Endothelial cell (in vitro differentiated cells): ENCODE measurements at places on chromosomes 16 and 17. TPM values are rescaled to one million over a fixed set of nuclear protein-coding genes. Genes with fewer than 3 reads are reported as not detected.

DNA sequence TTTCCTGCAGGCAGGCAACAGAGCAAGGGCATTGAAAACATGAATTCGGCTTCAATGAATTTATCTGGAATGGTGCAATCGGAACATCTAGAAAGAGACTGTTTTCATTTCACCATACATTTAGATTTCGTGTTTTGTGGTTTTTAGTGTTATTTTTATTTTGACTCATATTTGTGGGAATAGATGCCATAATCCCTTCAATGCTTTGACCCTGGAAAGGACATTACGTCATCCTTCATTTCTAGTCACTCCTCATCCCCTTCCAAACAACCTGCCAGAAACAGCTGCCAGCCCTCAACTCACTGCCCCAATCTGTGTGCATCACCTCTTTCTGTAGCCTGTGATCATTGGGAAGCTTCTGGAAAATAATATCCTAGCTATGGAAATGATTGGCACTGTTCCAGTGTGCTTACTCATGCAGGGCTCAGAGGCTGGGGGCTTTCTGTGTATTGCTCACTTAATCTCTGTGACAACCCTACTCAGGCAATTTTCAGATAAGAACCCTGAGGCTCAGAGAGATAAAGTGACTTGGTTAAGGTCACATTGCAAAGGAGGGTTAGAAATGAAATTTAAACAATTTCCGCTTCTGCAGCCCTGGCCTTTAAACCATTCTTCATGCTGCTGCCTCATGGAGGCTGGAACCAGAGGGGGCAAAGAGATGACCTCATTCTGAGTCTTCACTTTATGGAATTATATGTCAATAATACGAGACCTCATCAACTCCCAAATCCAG lies 9.5 kb upstream of the KSR1 start:
- H3K4me1 ChIP-seq = peaks cover 4% of the 10 kb centered on the region
- H3K27me3 ChIP-seq = peaks cover 7% of the 10 kb centered on the region
- no peak for DNase-seq
- no peaks in the 10 kb centered on the region for H3K36me3 ChIP-seq

DNA sequence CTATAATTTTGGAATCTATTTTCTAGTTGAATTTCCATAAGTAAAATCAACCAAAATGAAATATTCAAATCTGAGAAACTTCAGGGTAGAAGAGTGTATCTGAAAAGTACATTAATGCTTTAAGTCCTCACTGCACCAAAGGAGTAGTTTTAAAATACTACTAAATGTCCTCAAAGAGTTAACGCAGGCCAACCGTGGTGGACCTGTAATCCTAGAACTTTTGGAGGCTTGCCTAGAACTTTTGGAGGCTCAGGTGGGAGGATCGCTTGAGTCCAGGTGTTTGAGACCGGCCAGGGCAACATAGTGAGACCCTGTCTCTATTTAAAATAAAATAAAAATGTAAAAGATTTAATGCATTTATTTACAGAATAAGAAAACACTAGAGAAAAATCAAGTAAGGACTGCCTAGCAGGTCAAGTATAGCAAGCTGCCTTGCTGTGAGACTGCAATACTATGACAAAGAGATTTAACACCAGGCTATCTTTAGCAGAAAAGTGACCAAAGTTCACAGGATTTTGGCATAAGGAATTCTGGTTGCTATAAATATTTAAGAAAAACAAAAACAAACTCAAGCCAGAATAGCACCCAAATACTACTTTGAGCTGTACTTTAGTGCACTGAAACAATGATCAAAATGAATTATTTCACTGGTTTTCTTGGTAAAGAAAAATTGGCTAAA lies 41.0 kb downstream of the CHCT1 start:
- DNase-seq = no peak
- no peaks in the 10 kb centered on the region for H3K4me1 ChIP-seq
- H3K36me3 ChIP-seq = peaks cover 26% of the 10 kb centered on the region
- no peaks in the 10 kb centered on the region for H3K27me3 ChIP-seq
- H3K4me3 ChIP-seq = no peak overlapping the region

GRCh38 chr17:37676115-37676925 lies 33.1 kb upstream of the DDX52 start:
- H3K36me3 ChIP-seq = no peaks in the 10 kb centered on the region
- no peaks in the 10 kb centered on the region for H3K4me1 ChIP-seq
- no peak overlapping the region for H3K27ac ChIP-seq
- H3K4me3 ChIP-seq = no peak overlapping the region
- DNase-seq = no peak
- H3K27me3 ChIP-seq = no peaks in the 10 kb centered on the region

Gene FOXC2
- total RNA-seq = 16.3 TPM

DNA sequence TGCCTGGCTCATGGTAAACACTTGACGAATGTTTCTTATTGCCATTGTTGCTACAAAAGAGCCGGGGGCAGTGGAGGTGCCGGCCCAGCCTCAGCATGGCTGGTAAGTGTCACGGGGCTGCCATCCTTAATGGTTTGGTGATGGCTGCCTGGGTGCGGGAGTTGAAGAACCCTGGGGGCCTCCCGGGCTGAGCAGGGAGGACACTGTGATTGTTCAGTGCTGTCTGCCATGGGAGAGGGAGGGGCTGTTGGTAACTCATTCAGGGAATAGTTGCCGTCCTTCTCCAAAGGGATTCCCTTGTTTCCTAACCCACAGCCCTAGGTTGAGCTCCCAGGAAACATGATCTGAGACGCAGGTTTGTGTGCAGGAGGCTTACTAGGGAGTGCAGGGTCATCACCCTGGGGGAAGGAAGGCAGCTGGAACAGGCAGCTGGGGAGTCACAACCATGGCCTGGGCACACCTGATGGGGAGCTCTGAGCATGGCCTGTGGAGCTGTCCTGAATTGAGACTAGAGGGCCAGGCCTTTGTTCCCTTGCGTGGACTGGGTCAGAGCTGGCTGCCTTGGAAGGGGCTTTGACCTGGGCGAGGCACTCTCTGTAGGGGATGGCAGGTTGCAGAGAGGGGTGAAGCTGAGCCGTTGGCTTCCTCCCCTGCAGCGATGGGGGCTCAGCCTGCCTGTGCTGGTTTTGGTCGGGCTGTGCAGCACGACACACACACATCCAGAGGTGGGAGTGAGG lies 85.7 kb downstream of the PLCG2 start:
- H3K4me3 ChIP-seq = no peak overlapping the region
- DNase-seq = no peak
- H3K27me3 ChIP-seq = peaks cover 10% of the 10 kb centered on the region

DNA sequence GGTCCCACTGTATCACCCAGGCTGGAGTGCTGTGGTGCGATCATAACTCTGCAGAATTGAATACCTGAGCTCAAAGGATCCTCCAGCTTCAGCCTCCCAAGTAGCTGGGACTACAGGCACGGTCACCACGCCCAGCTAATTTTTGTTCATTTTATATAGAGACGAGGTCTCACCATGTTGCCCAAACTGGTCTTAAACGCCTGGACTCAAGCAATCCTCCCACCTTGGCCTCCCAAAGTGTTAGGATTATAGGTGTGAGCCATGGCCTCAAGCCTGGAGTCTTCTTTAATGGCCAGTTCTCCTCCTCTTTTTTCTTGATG lies 484 bp downstream of the CD300LB start:
- peaks cover 2% of the 10 kb centered on the region for H3K27me3 ChIP-seq
- no peak overlapping the region for H3K27ac ChIP-seq
- H3K4me3 ChIP-seq = no peak overlapping the region
- H3K36me3 ChIP-seq = peaks cover under 1% of the 10 kb centered on the region
- no peak for DNase-seq

- DNase-seq = no peak
- H3K27me3 ChIP-seq = peaks cover 2% of the 10 kb centered on the region
- no peak overlapping the region for H3K4me3 ChIP-seq
- H3K4me1 ChIP-seq = no peaks in the 10 kb centered on the region
- H3K27ac ChIP-seq = no peak overlapping the region
Measured at GRCh38 chr16:2365397-2366294, 25.1 kb upstream of the ABCA3 start.

- no peaks in the 10 kb centered on the region for H3K36me3 ChIP-seq
- H3K4me3 ChIP-seq = no peak overlapping the region
- no peak overlapping the region for H3K27ac ChIP-seq
- no peak for DNase-seq
- no peaks in the 10 kb centered on the region for H3K27me3 ChIP-seq
Measured at GRCh38 chr16:73615071-73615940, 567.4 kb upstream of the ZFHX3 start.

DNA sequence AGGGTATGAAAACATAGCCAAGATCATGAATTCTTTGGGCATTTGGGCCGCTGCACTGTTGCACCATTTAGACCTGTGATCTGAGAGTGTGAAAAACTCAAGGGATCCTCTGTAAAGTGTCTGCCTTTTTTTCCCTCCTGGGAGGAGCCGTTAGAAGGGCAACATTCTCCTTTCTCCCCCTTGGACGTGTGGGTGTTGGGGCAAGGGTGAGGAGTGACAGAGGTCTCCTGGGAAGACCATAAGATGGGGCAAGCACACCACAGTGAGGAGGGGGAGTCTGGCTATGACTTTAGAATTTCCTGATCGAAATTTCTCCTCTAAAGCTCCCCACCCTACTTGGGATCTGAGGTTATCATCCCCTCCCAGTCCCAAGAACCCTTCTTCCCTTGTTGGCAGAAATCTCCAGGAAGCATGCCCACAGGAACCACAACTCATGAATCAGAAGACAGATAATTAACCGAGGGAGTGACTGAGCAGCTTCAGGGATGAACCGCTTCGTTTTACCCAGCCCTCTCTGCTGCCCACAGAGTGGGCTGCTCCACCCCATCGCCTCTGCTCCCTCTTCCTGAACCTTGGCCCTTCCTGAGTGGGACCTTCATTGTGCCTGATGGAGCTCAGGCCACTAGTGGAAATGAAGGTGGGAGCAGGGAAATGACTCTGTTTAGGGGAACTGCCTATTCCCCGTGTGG lies 4.2 kb downstream of the ITGB3 start:
- no peak overlapping the region for H3K4me3 ChIP-seq
- H3K27ac ChIP-seq = no peak overlapping the region
- H3K4me1 ChIP-seq = peaks cover 6% of the 10 kb centered on the region
- peaks cover 10% of the 10 kb centered on the region for H3K27me3 ChIP-seq

DNA sequence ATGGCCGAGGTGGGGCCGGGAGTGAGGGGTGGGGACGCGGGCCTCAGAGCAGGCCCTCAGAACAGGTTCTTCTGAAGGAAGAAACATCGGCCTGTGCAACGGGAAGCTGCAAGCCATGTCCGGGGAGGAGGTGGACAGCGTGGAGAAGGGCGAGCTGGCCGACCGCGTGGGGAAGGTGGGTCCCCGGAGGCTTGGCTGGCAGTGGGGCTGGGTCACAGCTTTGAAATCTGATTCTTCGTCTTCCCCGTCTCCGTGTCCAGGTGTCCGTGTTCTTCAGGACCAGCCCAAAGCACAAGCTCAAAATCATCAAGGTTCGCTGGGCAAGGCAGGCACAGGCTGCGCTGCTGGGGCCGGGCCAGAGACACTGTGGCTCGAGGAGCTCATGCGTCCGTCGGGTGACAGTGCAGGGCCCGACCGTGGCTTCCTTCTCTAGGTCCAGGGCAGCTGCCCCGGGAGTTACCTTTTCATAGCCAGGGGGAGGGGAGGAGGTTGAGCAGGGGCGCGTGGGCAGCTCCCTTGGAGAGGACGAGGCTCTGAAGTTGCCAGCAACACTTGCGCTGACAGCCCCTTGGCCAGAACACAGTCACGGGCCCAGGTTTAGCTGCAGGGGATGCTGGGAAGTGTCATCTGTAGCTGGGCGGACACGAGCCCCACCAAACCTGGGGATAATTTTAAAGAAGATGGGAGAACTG lies 51.3 kb downstream of the MEAK7 start:
- H3K4me3 ChIP-seq = no peak overlapping the region
- peaks cover 5% of the 10 kb centered on the region for H3K27me3 ChIP-seq
- no peaks in the 10 kb centered on the region for H3K4me1 ChIP-seq
- H3K36me3 ChIP-seq = no peaks in the 10 kb centered on the region
- no peak overlapping the region for H3K27ac ChIP-seq

DNA sequence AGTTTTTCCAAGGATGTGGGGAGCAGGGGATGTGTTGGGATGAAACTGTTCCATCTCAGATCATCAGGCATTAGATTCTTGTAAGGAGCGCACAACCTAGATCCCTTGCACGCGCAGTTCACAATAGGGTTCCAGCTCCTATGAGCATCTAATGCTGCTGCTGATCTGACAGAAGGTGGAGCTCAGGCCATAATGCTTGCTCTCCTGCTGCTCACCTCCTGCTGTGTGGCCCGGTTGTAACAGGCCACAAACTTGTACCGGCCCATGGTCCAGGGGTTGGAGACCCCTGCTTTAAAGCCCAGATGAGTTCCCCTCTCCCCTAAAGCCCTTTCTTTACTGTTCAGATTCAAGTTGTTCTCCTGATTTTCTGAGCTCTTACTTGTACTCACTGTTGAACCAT lies 44.8 kb downstream of the RNF135 start:
- H3K27me3 ChIP-seq = no peaks in the 10 kb centered on the region
- no peak overlapping the region for H3K4me3 ChIP-seq
- no peak overlapping the region for H3K27ac ChIP-seq
- H3K4me1 ChIP-seq = no peaks in the 10 kb centered on the region

DNA sequence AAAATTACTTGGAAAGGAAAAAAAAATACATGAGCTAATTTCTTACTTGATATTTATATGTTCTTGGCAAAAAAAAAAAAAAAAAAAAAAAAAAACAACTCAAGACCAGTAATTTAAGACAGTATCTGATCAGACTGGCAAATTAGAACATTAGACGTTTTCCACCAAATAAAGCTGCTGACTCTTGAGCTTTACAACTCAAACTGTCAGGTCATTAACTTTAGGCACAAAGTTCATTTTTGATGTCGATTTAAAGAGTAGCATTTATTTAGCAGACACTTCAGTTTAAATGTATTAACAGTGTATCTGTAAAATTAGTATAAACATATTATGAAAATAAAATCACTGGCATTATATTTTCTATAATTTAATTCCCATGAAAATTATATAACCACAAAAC lies 66.7 kb downstream of the NCOR1 start:
- H3K4me1 ChIP-seq = no peaks in the 10 kb centered on the region
- H3K27ac ChIP-seq = no peak overlapping the region
- H3K36me3 ChIP-seq = peaks cover 37% of the 10 kb centered on the region
- no peak overlapping the region for H3K4me3 ChIP-seq
- peaks cover 1% of the 10 kb centered on the region for H3K27me3 ChIP-seq

DNA sequence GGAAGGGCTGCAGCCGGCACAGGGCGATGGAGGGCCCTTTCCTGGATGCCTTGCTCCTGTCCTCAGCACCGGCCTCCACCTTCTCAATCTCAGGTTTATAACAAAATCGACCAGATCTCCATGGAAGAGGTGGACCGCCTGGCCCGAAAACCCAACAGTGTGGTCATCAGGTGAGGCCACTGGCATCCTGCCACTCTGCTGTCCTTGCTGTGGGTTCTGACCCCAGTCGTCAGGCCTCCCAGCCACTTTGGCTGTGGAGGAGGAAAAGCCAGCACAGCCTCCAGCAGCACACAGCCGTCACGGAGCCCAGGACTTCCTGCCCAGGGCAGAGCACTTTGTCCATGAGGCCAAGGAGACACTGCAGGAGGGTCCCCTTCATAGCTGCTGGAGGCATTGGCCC lies 6.7 kb upstream of the MYO15A start:
- H3K36me3 ChIP-seq = peaks cover 13% of the 10 kb centered on the region
- H3K27me3 ChIP-seq = peaks cover 4% of the 10 kb centered on the region
- H3K4me1 ChIP-seq = no peaks in the 10 kb centered on the region
- no peak for DNase-seq
- H3K4me3 ChIP-seq = no peak overlapping the region
- H3K27ac ChIP-seq = no peak overlapping the region

Gene KREMEN2
- not detected for total RNA-seq

Gene MSLN
- total RNA-seq = 0.44 TPM
